ENCODE measurements at places on chromosomes 1 and 21. TPM values are rescaled to one million over a fixed set of nuclear protein-coding genes. Genes with fewer than 3 reads are reported as not detected.

GRCh38 chr1:161956097-161956496 lies 67.6 kb downstream of the OLFML2B start:
- DNase-seq: peak; percentile 97

Gene PLCH2
- 1.9 TPM for polyA plus RNA-seq

GRCh38 chr1:216212826-216213225 lies 210.4 kb downstream of the USH2A start:
- no peak for DNase-seq

GRCh38 chr21:40242586-40243265 lies 375.5 kb downstream of the PCP4 start:
- DNase-seq: no peak

Gene ZNF648
- polyA plus RNA-seq: 0.09 TPM

Gene RAB25
- 0.24 TPM for polyA plus RNA-seq

DNA sequence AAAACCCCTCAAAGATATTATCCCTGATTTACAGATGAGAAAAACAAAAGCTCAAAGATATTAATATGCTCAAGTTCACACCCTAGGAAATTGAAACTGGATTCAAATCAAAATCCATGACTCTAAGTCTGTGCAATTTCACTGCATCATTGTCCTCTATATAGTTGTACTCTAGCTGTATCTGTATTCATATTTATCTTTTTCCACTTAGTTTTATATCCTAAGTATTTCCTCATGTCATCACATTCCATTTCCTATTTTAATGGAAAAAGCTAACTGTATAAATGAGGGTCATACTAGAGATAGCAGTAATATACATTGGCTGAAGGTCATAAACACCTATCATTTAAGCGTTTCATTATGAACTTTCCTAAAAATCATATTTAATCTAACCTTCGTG lies 42.2 kb upstream of the RALGPS2 start:
- DNase-seq: peak; percentile 20

Gene PGBD5
- 18.9 TPM for polyA plus RNA-seq

Gene S100A2
- 5.0 TPM for polyA plus RNA-seq

Gene SLC9C2
- polyA plus RNA-seq: not detected

- peak; percentile 34 for DNase-seq
These were observed at the start of gene HTR1D for GRCh38 chr1:23217421-23218115. TSS of gene HTR1D (minus strand) at chr1:23217502. CDS start at chr1:23194219, 23,283 bp downstream.

- DNase-seq: peak; percentile 26
These were observed 30.1 kb downstream of the RCC2 start for GRCh38 chr1:17409391-17409811.

GRCh38 chr1:209383422-209383821 lies 200.1 kb upstream of the CAMK1G start:
- peak; percentile 46 for DNase-seq

GRCh38 chr1:209265301-209265700 lies 318.2 kb upstream of the CAMK1G start:
- peak; percentile 33 for DNase-seq

Measured in muscle of leg (tissue), 16 donors.